Upper lobe of right lung (tissue), 1 donor: ENCODE measurements at places on chromosomes 7 and 10.

- no peak for DNase-seq
Measured at GRCh38 chr7:46071076-46071475, 150.0 kb upstream of the IGFBP3 start.

GRCh38 chr10:25604591-25604990 is 329.4 kb upstream of the MYO3A start:
- no peak for DNase-seq

GRCh38 chr10:95400787-95401186 is 110.0 kb upstream of the PDLIM1 start:
- DNase-seq, result peak; percentile 85

- no peak for DNase-seq
Measured at GRCh38 chr10:74067373-74068352, 69.7 kb downstream of the VCL start.

DNA sequence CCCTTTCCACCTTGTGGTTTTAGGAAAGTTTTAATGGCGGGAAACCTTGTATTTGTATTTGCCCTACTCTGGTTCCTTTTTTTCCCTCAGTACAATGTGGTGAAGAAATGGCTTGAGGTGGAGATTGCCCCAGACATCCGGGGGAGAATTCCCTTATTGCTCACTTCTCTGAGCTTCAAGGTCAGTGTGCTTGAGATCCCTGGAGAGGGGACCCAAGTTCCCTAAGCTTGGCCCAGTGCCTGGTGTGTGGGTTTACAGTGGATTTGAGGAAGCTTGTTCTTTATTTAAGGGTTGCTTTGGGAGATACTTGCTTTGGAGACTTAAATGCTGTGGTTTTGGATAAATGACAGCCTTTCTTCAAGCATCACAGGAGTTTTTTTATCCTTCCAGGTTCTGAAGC is 18.3 kb downstream of the CALHM2 start:
- DNase-seq, result no peak

GRCh38 chr10:661597-662222 is 27.8 kb downstream of the DIP2C start:
- no peak for DNase-seq

GRCh38 chr10:129770286-129770685 is 193.8 kb downstream of the EBF3 start:
- DNase-seq, result no peak

- no peak for DNase-seq
Measured at GRCh38 chr7:5309146-5309545, 26.4 kb downstream of the SLC29A4 start.

DNA sequence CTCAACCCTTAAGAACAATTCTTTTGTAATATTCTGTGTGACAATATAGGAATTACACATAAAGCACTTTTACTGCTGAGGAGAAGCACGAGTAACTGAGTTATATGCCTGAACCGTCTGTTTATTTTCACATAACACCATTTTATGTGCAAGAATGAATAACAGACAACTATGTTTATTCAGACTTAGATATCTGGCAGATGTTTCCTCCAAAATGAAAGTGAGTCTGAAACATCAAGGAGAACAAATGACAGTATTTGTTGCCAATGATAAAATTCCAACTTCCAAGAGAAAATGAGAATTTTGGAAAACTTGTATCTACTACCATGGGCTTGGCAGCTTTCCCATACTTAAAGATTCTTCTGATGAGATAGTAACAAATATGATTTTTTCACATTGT is 51.4 kb downstream of the DNMBP start:
- no peak for DNase-seq

DNA sequence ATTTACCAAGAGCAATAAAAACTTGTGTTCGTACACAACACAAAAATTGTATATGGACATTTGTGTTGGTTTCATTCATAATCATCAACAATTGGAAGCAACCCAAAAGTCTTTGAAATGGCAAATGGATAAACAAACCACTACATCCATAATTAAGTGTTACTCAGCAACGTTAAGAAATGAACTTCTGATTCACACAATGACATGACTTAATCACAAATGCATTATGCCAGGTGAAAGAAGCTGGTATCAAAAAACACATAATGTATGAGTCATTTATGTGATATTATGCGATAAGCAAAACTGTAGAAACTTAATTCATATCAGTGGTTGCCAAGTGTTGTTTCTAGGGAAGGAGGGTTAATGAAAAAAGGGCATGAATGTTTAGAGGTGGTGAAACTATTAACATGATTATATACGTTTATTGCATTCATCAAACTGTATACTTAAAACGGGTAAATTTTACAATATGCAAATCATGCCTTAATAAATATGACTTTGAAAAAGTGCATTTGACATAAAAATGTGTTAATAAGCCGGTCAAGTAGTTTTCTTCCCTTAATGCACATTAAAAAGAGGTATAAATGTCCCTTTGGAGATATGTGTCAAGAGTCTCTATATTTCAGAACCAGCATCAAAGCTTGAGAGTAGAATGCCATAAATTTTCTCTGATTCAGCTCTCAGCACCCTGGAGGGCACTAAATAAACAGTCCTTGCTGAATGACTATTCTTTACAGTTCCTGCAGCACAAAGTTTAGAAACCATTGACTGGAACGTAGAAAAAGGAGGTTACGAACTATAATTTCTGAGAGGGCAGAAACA is 84.8 kb upstream of the GRM3 start:
- DNase-seq, result no peak

- DNase-seq, result no peak
Measured at GRCh38 chr10:112778579-112778978, 171.5 kb upstream of the TCF7L2 start.
